ENCODE measurements at places on chromosomes 1 and 21.

GRCh38 chr1:231272880-231273279 lies 31.9 kb downstream of the GNPAT start:
- DNase-seq: no peak

GRCh38 chr1:185880779-185881333 lies 146.7 kb downstream of the HMCN1 start:
- no peak for DNase-seq

DNA sequence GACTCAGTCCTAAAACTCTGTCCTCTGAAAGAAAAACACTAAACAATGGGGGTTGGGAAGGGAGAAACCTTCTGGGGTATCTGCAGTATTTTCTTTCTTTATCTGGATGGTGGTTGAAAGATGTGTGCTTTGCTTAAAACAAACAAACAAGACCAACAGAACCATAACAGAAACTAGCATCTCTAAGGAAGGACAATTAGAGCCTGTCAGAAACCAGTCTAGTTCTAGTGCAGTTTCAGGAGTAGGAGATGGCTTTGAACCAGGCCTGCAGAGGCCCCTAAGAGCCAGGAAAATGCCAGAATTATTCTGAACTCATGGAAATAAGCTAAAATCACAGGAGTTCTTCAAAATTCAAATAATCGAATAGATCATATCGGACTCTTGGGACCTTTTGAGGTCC lies 18.5 kb downstream of the ILDR2 start:
- no peak for DNase-seq

- DNase-seq: no peak
Observed at GRCh38 chr21:33894736-33895288, 20.8 kb downstream of the ATP5PO start.

- no peak for DNase-seq
Observed at GRCh38 chr21:25464275-25464674, 143.0 kb downstream of the MRPL39 start.

DNA sequence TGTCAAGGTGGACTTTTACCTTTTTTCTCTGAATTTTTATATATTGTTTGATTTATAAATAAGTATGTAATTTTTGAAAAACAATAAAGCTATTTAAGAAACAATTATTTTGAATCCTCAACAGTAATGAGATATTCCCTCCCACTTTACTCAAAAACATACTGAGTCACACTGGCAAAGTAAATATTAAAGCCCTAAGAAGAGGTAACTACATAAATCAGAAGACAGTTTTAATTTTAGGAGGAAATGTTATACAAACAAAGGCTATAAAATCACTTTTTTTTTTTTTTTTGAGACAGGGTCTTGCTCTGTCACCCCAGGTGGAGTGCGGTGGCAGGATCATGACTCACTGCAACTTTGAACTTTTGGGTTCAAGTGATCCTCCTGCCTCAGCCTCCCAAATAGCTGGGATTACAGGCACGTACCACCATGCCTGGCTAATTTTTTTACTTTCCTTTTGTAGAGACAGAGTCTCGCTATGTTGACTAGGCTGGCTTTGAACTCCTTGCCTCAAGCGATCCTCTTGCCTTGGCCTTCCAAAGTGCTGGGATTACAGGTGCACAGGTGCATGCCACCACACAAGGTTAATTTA lies 36.2 kb downstream of the ZSWIM5 start:
- no peak for DNase-seq

DNA sequence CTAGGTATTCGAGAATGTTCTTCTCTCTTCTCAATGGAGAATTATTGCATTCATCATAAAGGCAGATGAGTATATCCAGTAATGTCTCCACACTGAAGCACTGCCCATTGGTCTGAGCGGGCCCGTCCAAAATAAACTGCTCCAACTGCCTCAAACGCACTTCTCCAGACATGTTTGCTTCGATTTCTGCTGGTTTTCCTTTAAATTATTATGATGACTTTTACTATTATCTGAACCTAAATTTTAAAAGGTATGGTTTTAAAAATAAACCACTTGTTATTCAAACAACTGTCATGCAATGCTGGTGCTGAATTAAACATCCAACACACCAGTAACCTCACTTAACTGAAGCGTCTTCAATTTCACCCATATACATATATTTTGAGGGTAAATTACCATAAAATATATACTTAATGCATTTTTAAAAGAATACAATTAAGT lies 1.3 kb downstream of the CDC42BPA start:
- DNase-seq: no peak

GRCh38 chr1:234517110-234517802 lies 38.3 kb upstream of the TARBP1 start:
- DNase-seq: no peak

GRCh38 chr1:210372931-210373627 lies 44.4 kb downstream of the HHAT start:
- no peak for DNase-seq

All from T-helper 9 cell (primary cell).